ENCODE measurements at places on chromosomes 2 and 18.

GRCh38 chr2:181396256-181397123 lies 60.7 kb upstream of the ITGA4 start:
- peak; percentile 62 for DNase-seq

DNA sequence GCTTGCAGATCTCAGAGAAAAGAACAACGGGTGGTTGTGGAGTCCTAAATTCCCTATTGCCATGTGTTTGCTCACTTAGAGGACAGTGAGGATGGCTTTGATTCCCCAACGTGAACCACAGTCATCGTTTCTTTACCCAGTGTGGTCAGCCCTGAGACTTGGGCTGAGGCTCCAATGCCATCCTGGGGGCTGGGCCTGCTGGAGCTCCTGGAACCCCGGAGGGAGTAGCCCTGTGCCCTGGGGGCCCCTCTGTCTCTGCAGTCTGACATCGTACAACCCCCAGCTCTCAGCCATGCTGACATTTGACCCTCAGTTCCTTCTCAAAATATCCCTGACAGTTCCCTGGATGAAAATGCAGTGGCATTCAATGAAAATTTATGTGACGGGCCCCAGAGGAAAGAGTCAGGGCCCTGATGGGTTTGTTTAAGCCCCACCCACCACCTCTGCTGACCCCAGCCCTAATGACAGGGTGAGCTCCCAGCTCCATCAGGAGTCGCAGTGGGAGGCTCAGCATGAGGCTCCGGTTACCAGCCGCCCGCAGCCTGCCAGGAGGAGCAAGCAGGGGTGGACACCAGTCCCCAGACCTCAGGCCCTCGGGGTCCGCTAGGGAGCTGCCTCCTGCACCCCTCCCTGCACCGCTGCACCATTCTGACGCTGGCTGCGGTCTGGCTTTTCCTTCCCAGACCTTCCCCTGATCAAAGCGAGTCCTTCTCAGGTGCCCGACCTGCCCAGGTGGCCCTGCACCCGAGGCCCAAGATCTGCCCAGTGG lies 120.9 kb downstream of the TWIST2 start:
- DNase-seq, result no peak

- DNase-seq, result peak; percentile 79
These were observed 18.6 kb downstream of the LYPD1 start for GRCh38 chr2:132651115-132652045.

GRCh38 chr2:162245061-162245460 lies 1.8 kb upstream of the FAP start:
- peak; percentile 24 for DNase-seq
